Bladder microvascular endothelial cell (primary cell): ENCODE measurements at places on chromosomes 7 and 10. TPM values are rescaled to one million over a fixed set of nuclear protein-coding genes. Genes with fewer than 3 reads are reported as not detected.

KLF14 gene
- not detected in 2 replicates for total RNA-seq

GAD2 gene
- total RNA-seq, result not detected in 2 replicates

CPN1 gene
- total RNA-seq, result not detected in 2 replicates

LIPM gene
- total RNA-seq, result not detected in 2 replicates

CSTF2T gene
- 13.6 and 23.7 TPM in 2 replicates for total RNA-seq

CLDN12 gene
- 3.9 and 14.5 TPM in 2 replicates for total RNA-seq

HOGA1 gene
- 0.16 and 0.25 TPM in 2 replicates for total RNA-seq
